ENCODE measurements at places on chromosomes 5 and 9.

DNA sequence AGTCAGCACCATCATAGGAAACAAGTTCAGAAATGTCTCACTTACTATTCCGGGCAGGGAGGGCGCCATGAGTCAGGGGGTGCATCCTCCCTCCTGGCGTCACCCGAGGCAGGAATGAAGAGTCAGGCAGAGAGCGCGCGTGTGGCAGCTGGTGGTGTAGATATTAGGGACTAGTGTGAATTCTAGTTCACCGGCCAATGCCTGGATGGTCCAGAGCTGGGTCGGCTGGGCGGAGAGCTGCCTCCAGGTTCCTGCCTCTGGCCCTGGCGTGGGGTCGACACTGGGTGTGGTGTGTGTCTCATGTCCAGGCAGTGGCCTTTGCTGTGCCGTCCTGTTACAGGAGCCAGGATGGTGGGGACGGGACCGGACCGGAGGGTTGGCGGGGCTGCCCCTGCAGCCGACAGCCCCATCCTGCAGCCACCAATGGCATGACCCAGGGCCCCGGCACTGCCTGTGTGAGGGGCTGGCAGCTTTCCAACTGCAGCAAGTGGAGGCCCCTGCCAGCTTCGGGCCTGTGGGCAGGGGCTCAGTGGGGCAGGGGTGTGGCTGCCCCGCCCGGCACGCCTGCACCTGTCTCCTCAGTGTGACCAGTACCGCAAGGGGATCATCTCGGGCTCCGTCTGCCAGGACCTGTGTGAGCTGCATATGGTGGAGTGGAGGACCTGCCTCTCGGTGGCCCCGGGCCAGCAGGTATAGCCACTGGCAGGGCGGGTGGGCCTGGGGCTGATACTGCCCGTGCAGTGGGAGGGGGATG lies 9.1 kb downstream of the DIPK1B start:
- no peak for DNase-seq

GRCh38 chr5:89137148-89137547 lies 254.2 kb upstream of the MEF2C start:
- DNase-seq = no peak

GRCh38 chr5:6636293-6636692 lies 3.1 kb downstream of the SRD5A1 start:
- no peak for DNase-seq

GRCh38 chr5:92769978-92770377 lies 811.0 kb downstream of the NR2F1-AS1 start:
- DNase-seq = no peak

- no peak for DNase-seq
Observed at GRCh38 chr5:140253985-140254384, 48.9 kb downstream of the PFDN1 start.

DNA sequence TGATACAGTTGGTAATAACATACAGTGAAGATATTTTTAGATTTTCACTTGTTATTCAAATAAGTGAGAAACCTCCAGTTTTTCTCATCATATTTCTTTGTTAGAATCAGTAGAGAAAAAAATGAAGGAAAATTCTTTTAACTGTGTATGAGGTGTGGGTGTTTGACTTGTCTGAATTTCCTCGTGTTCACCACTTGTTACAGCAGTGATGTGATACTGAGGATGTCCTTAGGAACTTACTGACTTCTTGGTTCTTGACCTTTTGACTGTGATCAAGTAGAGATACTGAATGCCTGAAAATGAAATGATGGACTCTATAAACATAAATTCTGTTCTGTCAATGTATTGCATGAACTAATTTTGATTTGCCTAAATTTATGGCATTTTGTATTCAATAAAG lies 10.7 kb downstream of the PBX3 start:
- DNase-seq = no peak
